ENCODE measurements at places on chromosomes 6 and 20.

DNA sequence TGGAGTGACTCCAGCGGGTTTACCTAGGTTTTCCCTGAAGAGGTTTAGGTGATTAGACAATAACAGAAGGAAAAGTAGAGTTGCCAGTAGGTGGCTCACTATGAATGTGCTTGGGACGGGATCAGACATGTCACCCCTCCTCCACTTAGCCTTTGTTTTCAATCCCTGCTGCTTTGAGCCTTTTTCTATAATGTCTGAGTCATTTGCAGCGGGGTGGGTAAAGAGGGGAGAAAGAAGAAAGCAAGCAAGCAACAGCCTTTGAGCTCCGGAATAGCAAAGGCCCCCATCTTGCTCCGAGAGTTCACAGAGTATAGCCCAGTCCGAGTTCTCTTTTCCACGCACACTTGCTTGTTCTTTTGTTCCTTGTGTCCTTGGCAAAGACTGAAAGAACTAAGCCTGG, 129.1 kb downstream of the PACRG start:
- DNase-seq, result peak; percentile 69

- no peak for DNase-seq
These were observed 12.3 kb downstream of the MYT1 start for GRCh38 chr20:64176551-64176950.

DNA sequence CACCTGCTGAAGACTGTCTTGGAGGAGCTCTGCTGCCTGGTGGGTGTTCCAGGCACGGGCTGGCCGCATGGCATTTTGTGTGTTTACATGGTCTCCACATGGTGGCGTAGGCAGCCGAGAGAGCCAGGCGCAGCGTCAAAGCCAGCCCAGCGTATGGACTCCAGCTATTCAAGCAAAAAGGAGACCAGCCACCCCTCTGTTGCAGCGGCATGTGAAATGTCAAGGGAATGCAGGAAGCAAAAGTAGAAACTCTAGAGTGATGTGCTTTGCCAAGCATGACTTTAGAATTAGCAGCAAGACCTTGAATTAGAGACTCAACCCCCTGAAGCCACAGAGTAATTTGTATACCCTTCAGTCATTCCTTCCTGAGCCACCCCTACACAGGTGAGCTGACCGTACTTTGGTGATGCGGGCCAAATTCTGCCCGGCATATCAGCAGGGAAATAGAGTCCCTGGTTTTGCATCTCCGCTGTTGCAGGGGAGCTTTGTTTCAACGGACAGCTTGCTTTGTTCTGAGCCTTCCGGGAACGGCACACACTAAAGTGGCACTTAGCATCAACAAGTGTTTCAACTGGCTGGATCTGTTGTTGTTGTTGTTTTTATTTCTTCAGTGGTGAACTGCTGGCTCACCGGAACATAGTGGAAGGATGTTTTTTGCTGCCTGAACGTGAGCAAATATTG, 48.5 kb downstream of the FNDC1 start:
- peak; percentile 2 for DNase-seq

DNA sequence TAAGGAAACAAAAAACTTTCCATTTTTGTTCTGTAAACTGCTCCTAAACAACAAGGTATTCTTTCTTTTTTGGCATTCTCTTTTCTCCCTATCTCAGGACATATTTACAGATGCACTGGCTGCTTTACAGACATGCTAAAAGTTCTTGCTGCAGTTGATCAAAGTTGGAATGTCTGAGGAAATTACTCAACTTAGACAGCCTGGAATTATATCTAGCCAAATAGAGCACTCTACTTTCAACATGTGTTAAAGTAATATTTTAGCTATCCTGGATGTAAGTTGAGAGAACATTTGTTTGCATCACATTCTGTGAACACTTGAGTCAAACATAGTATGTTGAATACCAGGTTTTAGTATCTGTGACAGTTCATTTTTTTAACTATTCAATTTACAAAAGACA, 24.8 kb downstream of the TASP1 start:
- no peak for DNase-seq

GRCh38 chr20:33025318-33025876, 6.1 kb upstream of the BPIFB6 start:
- no peak for DNase-seq

GRCh38 chr6:157650261-157650640, 172.8 kb upstream of the SNX9 start:
- DNase-seq, result no peak

DNA sequence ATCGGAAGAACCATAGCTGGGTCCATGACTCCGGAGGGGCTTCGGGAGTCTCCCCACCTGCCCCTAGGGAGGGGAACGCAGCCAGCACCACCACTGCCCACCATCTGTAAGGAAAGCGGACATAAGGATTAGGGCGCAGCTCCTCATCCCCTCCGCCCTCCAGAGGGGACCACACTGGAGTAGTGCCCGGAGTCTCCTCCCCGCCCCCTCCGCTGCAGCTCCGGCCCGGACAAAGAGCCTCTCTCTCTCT, 628 bp downstream of the SLC35B2 start:
- no peak for DNase-seq

GRCh38 chr6:2687456-2687855, 63.3 kb downstream of the MYLK4 start:
- no peak for DNase-seq

Measured in SHP77 (cell line).